HFFc6 (cell line): ENCODE measurements at places on chromosomes 6 and 20. TPM values are rescaled to one million over a fixed set of nuclear protein-coding genes. Genes with fewer than 3 reads are reported as not detected.

Gene BNIP5
- total RNA-seq, result not detected in 3 replicates

Gene NR2E1
- not detected in 3 replicates for total RNA-seq

Gene GUCA1A
- not detected in 3 replicates for total RNA-seq

Gene C20orf204
- 0.32 to 0.48 TPM (median 0.42 TPM) in 3 replicates for total RNA-seq

- DNase-seq, result peak; percentile 12
- H3K4me3 ChIP-seq, result peak overlapping the region; percentile 36; the same call in 1 of the 2 replicates
- peaks cover 60% of the 10 kb centered on the region for H3K4me1 ChIP-seq
- peak overlapping the region; percentile 100 for H3K27ac ChIP-seq
- peaks cover 35% of the 10 kb centered on the region for H3K36me3 ChIP-seq
- H3K27me3 ChIP-seq, result no peaks in the 10 kb centered on the region; the same call in 1 of the 2 replicates
These were observed 79.9 kb downstream of the THBS2 start for GRCh38 chr6:169173532-169174268.

DNA sequence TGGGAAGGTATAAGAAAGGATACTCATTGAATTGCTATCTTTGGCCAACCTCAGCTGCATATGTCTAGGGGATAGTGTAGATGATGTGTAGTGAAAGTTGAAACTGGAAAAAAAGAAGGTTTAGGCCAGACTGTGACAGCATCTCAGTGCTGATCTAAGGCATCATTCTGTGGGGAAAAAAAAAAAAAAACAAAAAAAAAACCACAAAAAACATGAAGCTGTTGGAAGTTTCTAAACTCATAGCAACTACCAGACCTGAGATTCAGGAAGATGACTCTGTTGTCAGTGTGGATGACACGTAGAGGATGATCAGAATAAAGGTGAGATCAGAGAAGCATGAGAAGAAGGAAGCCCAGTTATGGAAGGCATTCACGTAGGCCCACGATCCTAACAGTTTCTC lies 100.8 kb upstream of the CNKSR3 start:
- no peak overlapping the region for H3K4me3 ChIP-seq
- DNase-seq, result no peak
- H3K27me3 ChIP-seq, result peaks cover 23% of the 10 kb centered on the region
- H3K27ac ChIP-seq, result no peak overlapping the region
- H3K4me1 ChIP-seq, result peaks cover 27% of the 10 kb centered on the region
- H3K36me3 ChIP-seq, result no peaks in the 10 kb centered on the region
